Activated T-helper 1 cell treated with anti-CD3 and anti-CD28 coated beads, Interleukin-12 subunit alpha, Interleukin-12 subunit beta, Interleukin-2, Interleukin-4 antibody, amounts not matched to agents 30 ng/mL and 10 ng/mL and 1 ng/mL, durations not matched to agents 14 hours and 24 hours and 36 hours (primary cell): ENCODE measurements at places on chromosomes 16 and 17. TPM values are rescaled to one million over a fixed set of nuclear protein-coding genes. Genes with fewer than 3 reads are reported as not detected.

DNA sequence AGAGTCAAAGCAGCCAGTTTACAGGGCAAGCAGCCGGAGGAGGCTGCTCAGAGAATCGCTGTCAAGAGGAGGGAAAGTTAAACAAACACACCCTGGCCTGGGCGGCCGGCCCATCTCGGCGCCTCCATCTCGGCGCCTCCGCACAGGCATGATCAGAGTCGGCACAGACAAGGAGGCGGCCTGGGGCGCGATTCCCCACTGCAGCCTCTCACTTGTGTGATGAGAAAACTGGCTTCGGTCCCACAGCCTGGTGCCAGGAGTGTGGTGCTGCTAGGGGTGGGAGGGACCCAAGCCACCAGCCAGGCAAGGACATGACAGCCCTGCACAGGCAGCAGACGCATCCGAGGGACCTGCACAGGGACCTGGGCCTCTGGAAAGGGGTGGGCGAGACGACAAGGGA, 17.7 kb downstream of the SLC38A10 start:
- no peak for DNase-seq

DNA sequence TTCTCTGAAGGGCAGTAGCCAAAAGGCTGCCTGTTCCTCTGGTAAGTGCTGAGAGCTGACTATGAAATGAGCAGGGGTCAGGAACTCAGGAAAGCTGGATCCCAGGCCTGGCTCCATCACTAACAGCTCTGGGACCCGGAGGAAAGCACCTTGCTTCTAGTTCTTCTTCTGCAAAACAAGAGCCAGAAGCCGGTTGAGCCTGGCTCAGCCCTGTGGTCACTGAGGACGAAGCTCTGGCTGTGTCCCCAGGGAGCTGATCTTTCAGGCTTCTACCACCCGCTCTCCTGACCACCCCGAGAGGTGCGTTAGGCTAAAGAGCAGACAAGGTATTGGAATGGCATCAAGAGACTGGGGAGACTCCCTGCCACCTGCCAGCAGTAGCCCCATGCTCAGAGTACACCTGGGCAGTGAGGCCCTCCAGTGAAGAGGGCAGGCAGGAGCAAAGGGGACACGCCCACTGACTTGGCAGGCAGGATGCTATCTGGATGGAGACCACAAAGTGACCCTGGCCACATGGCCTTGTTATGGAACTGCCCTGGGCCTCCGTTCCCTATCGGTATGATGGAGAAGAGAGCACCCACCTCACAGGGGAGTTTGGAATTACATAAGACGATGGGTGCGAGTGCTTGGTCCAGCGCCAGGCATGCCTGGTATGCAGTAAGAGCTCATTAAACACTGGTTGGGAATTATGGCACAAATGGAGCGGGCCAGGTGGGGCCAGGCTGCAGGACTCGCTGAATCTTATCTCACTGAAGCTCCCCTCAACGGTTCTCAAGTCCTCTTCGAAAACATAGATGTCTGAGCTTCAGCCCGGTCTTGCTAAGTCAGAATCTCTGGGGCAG, 61.4 kb downstream of the COG7 start:
- DNase-seq = no peak

DNA sequence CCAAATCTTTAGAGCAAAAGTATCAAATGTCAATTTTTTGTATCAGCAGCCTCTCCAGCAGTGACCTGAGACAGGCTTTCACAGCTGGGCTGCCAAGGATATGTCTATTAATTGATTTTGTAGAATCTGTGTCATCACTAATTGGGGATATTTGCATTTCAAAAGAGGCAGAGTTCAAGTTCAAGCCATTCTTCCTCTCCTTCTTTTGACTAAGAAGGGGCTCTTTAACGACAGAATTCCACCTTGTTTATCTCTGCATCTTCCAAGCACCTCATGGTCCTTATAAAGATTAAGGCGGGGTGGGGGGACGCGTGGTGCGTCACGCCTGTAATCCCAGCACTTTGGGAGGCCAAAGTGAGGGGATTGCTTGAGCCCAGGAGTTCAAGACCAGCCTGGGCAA, 15.2 kb upstream of the BHLHA9 start:
- DNase-seq = no peak

DNA sequence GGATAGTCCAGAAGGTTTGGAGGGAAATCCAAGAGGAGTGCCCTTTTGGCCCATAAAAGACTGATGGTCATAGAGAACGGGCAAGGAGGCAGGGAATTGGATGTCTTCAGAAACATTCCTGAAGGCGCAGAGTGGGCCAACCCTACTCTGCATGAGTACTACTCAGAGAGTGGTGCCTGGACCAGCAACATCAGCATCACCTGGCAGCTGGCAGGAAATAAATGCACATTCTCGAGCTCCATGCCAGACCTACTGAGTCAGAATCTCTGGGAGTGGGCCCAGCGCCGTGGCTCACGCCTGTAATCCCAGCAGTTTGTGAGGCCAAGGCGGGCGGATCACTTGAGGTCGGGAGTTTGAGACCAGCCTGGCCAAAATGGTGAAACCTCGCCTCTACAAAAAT, 27.1 kb upstream of the SLC39A11 start:
- no peak for DNase-seq

- no peak for DNase-seq
These were observed 422.2 kb downstream of the CA10 start for GRCh38 chr17:51736356-51736755.

- DNase-seq = no peak
These were observed 276.0 kb upstream of the ZFHX3 start for GRCh38 chr16:73323880-73324279.

- no peak for DNase-seq
These were observed 36.1 kb downstream of the WNT3 start for GRCh38 chr17:46782250-46782953.

DNA sequence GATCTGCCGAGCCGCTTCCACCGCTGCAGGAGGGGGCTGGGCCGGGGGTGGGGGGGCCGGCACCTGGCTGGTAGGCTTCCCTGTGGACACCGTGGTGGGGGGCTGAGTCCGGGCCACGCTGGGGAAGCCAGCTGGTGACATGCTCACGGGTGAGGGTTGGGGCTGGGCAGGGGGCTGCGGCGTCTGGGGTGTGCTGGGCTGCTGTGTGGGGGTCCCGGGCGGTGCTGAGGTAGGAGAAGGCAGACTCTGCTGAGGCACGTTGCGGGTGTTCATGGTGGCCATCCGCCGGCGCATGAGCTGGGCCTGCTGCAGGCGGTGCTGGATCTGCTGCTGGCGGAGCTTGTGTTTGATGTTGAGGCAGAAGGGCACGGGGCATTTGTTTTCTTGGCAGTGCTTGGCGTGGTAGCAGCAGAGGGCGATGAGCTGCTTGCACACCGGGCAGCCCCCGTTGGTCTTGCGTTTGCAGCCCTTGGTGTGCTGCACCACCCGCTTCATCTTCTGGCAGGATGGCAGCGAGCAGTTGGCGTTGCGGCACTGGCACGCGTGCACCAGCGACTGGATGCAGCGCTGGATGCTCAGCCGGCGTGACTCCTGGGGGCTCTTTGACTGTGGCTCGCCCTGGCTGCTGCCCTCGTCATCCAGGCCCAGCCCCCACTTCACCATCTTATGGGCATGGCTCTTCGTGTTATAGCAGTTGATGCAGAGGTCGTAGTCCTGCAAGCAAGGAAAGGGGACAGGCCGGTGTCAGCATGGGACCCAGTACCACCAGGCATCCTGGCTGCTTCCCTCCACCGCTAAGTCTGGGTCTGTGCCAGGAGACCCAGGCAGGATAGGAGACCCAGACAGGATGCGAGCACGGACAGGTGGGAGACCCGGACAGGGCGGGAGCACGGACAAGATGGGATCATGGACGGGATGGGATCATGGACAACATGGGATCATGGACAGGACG, 12.1 kb upstream of the TRAP1 start:
- DNase-seq = no peak

DNA sequence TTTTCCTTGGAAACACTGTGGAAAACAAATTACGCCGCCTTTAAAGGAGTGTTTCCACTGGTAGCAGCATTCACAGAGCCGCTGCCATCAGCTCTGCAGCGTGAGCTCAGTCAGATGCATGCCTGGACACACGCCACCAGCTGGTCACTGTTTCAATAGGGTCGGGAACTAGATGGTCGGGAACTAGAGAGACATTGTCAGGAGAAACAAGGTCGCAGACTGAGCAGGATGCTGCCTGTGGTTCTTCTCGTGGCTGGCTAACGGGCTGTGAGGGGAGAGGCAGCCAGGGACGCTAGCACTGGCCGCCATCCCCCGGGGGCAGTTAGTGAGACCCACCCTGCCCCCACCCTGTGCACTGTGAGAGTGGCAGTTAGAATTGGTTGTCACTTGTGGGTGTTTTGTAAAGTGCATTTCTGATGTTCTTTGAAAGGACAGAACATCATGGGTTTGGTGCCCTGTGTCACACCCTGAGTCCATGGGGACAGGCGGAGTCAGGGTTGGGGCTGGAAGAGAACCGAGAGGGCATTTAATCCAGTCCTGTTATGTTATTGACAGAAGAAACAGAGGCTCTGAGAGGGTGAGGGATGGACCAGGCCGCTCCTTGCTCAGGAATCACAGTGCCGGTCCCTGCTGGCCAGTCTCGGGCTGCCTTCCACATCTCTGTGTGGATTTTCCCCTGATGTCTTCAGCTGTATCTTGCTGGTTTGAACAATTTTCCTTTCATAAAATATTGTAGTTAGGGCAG, 86.3 kb downstream of the SPECC1 start:
- no peak for DNase-seq

GRCh38 chr16:78004517-78004916, 17.8 kb upstream of the CLEC3A start:
- DNase-seq = no peak

DNA sequence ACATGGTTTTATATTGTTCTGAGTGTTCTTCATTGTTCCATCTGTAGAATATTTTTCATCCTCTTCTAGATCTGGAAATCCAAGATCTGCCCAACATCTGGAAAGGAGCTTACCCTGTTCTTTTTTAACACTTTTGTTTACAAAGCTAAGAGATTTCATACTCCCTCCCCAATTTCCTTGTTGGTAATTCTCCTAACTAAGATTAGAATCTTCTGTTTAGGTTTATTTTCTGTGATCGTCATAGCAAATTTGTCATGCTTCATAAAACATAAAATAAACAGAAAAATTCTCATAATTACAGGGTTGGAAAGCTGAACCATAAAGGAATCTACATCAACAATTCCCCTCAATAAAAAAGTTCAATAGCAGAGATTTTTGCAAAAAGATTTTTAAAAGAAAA, 580.3 kb upstream of the CA10 start:
- DNase-seq = no peak

GRCh38 chr16:67883146-67883871, 1.4 kb upstream of the NRN1L start:
- DNase-seq = no peak

DNA sequence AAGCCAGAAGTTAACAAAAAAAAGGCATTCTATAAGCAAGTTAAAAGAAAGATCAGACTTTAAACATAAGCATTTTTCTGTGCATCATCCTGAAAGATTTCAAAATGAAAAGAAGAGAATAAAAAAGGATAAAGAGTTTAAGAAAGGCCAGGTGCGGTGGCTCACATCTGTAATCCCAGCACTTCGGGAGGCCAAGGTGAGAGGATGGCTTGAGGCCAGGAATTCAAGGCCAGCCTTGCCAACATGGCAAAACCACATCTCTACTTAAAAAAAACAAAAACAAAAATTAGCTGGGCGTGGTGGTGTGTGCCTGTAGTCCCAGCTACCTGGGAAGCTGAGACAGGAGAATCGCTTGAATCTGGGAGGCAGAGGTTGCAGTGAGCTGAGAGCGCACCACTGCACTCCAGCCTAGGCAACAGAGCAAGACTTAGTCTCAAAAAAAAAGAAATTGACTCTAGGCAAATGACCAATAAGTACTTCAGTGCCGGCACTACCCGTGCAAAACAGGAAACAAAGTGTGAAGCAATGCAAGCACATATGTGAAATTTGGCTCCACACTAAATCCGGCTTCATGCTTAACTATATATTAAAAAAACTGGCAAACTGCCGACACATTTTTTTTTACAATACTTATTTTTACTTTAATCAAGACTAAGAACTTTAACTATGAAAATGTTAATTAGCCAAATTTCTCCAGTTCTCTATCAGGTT, 83.2 kb upstream of the C17orf78 start:
- DNase-seq = no peak

DNA sequence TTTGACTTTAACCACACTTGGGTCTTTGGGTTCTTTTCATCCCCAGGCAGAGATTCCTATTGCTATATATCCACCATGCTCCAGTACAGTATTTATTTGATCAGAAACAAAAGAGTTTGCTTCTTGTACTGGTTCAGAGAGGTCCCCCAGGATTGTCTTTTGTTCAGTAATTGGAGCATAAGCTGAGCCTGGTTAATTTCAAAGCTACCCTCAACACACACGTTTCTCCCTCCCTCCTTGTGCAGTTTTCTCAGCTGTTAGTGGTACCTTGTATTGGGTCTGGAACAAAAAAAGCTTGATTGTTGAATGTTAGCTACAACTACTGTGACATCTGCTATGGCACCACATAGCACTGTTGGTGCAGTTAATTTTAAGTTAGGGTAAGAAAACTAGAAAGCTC, 50.0 kb downstream of the NUP93 start:
- no peak for DNase-seq

GRCh38 chr16:20049831-20050230, 23.9 kb downstream of the GPR139 start:
- no peak for DNase-seq

GRCh38 chr17:48180842-48181629, 73.5 kb downstream of the SNX11 start:
- DNase-seq = no peak

DNA sequence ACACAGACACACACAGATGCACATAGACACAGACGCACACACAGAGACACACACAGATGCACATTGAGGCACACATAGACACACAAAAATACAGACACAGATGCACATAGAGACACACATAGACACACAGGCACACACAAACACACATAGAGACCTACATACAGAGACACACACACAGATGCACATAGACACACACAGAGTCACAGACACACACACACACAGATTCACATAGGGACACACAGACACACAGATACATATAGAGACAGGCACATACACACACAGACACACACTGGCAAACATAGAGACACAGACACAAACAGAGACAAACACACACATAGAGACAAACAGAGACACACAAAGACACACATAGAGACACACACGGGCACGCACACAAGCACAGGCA, 9.9 kb upstream of the GCGR start:
- no peak for DNase-seq

- no peak for DNase-seq
These were observed 11.5 kb downstream of the VEZF1 start for GRCh38 chr17:57976594-57976993.

DNA sequence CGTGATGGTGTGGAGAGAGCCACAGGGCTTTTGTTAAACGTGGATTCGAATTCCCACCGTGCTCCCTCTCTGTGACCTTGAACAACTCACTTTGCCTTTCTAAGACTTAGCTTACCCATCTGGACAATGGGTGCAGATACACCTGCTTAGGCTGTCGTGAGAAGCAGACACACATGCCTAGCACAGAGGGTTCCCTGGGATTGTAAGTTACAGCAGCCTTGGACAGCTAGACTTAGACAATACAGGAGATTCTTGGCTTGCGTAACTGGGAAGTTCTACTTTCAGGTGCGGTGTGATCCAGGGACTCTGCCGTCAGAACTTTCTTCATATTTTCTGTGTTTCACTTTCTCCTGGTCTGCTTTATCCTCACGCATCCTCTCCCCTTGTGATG, 127.0 kb downstream of the ABCC1 start:
- DNase-seq = no peak

KRTAP3-2 gene
- not detected in 2 replicates for total RNA-seq

KCNJ16 gene
- total RNA-seq = not detected in 2 replicates

AOC3 gene
- 1.9 and 3.7 TPM in 2 replicates for total RNA-seq

ASGR2 gene
- not detected in 2 replicates for total RNA-seq

FOXN1 gene
- total RNA-seq = not detected in 2 replicates

ATP2A3 gene
- total RNA-seq = 107 and 111 TPM in 2 replicates

RNF222 gene
- not detected in 2 replicates for total RNA-seq
